ENCODE measurements at places on chromosomes 6 and 20. TPM values are rescaled to one million over a fixed set of nuclear protein-coding genes. Genes with fewer than 3 reads are reported as not detected.

The ULBP3 gene
- total RNA-seq: 6.1 TPM

The NKAIN4 gene
- total RNA-seq: 2.2 TPM

- DNase-seq: no peak
These were observed 101.5 kb upstream of the MARCKS start for GRCh38 chr6:113755449-113756289.

- no peak for DNase-seq
These were observed 134.5 kb downstream of the SMOC2 start for GRCh38 chr6:168575346-168576098.

- no peak for DNase-seq
These were observed 52.7 kb upstream of the TMEM181 start for GRCh38 chr6:158507174-158507573.

GRCh38 chr6:36025932-36026327 is 1.5 kb upstream of the SLC26A8 start:
- no peak for DNase-seq
